ENCODE measurements at places on chromosomes 3 and 15.
A peak's percentile ranks its signal among the peaks of the same experiment; 100 is the strongest.

GRCh38 chr15:62165104-62165792 is at the start of gene C2CD4B:
TSS of gene C2CD4B (minus strand) at chr15:62165285. CDS start at chr15:62164984, 301 bp downstream.
- no peak for DNase-seq

GRCh38 chr15:66833371-66833770 is 131.3 kb downstream of the SMAD6 start:
- no peak for DNase-seq

- DNase-seq, result no peak
Observed at GRCh38 chr15:69504352-69505040, 51.9 kb downstream of the RPLP1 start.

DNA sequence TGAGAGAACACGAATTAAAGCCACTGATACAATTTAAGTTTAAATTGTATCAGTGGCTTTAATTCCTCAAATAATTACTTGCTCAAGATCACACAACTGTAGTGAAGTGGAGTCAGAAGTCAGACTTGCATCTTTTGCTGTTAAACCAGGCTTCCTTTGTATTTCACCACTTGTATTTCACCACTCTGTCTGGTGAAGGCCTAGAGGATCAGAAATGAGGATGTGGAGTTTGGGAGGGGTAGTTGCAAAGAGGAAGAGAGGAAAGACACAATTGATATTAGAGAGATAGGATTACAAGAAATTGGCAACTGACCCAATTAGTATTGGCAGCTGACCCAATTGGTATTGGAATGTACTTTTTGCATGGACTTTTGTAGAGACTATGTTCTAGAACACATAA is 288.1 kb upstream of the GPR149 start:
- DNase-seq, result no peak

- no peak for DNase-seq
Observed at GRCh38 chr3:14750650-14751049, 68.1 kb upstream of the FGD5 start.

DNA sequence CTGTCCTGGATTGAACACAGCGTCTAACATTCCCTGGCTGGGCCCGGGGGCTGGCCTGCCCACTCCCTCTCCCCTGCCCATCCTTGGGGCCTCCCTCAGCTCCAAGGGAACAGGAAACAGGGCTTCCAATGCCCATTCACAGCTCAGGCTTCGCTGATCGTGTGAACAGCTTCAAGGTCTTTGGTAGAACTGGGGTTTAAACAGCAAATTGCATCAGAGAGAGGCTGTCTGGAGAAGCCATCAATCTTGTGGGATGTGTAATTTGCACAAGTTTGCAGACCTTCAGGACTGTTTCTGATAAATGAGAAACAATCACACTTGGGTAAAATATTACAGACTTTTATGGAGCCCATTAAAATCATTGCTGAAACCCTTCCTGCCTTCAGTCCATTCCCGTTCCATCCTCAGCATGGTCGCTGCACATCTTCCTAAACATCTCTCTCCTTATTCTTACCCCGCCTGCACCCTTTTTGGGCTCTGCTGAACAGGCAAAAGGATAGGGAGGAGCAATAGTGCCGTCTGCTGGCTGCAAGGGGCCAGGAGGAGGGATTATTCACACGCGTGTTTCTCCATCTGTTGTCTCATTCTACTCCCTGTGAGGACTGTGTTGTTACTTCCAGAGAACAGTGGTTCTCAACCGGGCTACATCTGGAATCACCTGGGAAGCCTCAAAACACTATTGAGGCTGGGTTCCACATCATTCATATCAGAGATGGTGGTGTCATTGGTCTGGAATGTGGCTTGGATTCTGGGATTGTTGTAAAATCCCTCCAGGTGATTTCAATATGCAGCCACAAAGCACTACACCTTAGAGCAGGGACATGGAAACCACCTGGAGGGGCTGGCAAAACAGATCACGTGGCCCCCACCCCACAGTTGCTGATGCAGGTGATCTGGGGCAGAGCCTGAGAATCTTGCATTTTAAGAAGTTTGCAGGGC is 116.3 kb downstream of the CLSTN2 start:
- no peak for DNase-seq

- DNase-seq, result no peak
Observed at GRCh38 chr3:87161013-87161412, 66.1 kb upstream of the CHMP2B start.

GRCh38 chr3:58658508-58658907 is 8.1 kb downstream of the FAM3D start:
- no peak for DNase-seq

DNA sequence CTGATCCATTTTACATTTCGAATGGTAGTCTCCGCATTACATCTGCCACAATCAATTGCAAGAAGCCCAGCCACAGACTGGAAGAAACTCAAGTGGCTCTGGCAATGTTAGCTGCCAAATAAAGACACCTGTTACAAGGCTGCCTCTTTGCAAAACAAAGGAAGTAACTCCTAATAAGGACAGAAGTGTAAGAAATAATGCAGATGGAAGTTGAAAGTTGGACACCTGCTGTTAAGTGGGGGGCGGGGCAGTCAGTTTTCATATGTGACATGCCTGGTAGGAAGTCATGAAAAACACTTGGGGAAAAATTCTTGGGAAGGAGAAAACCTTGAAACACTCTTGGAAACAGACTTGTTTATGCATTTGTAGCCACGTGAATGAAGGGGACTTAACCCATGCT is 54.1 kb upstream of the ATP2C1 start:
- DNase-seq, result no peak

DNA sequence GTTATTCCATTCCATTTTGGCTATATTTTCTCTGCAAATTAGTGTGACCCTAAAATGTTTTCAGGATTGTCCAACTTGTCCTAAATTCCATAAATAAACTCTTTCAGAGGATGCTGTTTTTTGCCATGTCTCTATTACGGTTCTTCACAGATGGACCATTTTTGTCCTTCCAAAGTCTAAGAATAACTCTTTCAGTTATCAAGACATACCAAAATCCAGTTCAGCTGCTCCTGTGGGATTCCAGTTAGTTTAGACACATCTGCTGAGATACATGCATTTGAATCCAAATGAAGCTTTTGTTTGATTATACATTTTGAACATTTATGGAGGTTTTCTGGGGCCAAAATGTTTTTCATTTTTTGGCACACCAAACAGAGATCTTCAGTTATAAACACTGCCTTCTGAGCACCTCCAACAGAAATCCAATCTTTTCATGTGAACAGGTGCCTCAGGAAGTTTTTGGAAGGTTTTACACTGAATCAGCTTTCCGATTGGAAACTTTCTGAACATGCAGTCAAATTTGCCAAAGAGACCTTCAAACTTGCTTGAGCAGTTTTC is 80.7 kb downstream of the TIGIT start:
- no peak for DNase-seq

- DNase-seq, result no peak
Observed at GRCh38 chr15:80456517-80457492, 52.6 kb downstream of the ARNT2 start.

- DNase-seq, result peak; percentile 74
Observed at GRCh38 chr3:52277972-52278509, 408 bp downstream of the WDR82 start.

- no peak for DNase-seq
Observed at GRCh38 chr3:152048831-152049230, 175.4 kb downstream of the SUCNR1 start.

- no peak for DNase-seq
Observed at GRCh38 chr15:45891766-45892165, 256.9 kb downstream of the SQOR start.

DNA sequence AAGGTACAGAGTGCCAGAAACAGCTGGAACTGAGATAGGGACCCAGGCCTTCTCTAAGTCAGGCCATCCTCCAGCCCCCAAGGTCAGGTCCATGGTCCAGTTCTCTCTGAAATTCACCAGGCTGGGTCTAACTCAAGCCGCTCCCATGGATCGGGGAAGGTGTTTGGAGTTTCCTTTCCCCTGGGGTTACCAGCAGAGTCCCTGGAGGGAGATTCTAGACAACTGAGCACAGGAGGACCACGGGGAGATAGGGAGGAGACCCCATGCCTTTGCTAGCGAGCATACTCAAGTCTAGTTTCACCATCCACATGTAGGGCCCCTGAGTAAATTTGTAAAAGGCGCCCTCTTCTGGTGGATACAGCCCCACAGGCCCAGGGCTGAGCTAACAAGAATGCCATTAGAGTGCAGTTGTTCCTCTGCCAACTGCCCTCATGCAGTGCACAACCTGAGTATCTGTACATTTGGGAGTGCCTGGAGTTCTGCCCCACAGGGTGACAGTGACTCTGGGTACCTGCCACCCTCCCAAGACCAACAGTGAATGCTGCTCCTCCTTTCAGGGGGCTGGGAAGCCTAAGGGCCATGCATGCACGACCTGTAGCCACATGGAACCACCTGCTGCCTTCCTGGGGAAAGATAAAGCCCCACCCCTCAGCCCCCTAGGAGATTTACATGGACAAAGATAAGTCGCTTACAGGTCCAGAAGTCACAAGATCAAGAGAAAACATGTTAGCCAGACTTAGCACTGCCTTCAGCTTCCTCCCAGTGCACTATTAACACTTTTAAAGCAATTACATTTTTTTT is 89.0 kb downstream of the IQSEC1 start:
- DNase-seq, result peak; percentile 93

GRCh38 chr15:80207887-80208286 is 44.1 kb downstream of the CTXND1 start:
- no peak for DNase-seq

- DNase-seq, result no peak
Observed at GRCh38 chr15:37375519-37375918, 275.2 kb upstream of the MEIS2 start.

GRCh38 chr3:115428841-115429240 is 194.5 kb upstream of the GAP43 start:
- DNase-seq, result no peak

- DNase-seq, result no peak
Observed at GRCh38 chr15:44034334-44034733, 160.7 kb downstream of the FRMD5 start.

DNA sequence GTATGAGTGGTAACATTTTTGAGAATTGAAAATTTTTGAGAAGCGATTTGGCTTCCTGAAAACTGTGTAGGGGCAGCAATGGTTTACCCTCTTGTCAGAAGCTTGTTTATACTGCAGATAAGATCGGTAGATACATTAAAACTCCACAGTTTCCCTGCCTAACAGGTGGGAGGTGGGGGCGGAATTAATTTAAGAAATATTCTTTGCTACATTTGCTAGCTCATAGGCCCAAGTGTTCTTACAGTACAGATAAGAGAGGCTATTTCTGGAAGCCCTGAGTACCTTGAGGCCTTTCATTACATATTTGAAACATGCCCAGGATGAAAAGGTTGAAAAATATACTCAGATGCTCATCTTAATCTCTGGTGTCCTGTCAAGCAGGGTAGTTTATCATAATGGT is 285.5 kb downstream of the UBE2E2 start:
- DNase-seq, result no peak

DNA sequence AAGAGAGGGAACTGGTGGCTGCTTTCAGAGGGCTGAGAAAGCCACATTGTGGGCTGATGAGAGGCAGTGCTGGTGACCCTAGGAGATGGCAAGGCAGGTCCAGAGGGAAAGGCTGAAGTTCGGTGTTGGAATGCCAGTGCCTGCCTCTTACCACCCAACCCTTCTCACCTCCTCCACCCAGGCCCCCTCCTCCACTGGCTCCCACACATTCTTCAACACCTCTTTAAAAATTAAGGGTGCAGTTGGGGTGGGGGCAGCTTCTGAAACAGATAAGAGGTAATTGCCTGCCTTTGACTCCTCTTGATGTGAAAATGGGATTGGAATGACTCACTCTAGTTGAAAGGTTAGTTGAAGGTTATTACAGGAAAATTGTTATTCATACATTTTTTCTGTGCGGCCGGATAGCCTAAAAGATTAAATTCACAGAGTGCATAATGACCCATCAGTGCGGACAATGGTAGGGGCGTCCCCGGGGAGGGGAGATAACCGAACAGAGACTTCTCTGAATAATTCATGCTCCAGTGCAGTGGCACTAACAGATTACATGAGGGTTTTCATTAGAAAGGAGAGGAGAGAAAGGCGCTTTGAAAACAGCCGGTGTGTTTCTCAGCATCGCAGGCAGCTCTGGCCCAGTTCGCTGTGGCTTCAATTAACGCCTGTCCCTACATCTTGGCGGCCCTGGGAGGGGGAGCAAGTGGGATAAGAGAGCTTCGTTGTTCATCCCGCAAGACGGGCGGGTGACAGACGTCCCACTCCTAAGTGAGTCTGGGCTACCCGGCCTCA is 212.4 kb downstream of the TLE3 start:
- no peak for DNase-seq

DNA sequence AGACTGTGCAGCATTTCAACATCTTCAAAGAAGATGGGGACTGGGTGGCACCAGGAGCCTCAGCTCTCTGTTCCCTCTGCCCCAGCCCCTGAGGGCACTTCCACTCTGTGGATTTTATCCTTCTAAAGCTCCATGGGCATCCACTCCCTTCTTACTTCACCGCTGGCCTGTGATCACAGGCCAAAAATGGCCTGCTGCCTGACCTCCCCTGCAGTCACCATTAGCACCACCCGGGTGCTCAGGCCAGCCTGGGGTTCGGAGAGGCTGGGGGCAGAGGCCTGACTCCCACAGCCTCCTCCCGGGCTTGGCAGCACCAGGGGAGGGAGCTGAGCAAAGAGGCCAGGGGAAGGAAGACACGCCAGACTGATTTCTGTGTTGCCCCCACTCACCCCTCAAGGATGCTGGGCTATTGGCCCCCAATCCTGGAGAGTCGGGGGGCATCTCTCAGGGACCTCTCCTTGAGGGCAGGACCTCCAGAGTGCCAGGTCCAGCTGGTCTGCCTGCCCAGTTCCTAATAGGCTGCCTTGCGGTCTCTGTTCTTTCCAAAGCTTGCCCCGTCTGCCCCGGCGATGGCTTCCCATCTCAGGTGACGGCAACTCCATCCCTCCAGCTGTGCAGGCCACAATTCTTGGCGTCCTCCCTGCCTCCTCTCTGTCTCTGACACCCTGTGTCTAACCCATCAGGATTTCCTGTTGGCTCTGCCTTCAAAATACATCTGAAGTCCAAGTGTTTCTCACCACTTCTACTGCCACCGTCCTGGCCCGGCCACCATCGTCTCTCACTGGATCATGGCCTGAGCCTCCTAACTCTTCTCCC is 67.1 kb downstream of the EXOG start:
- no peak for DNase-seq

GRCh38 chr15:41561777-41562145 is 2.7 kb downstream of the TYRO3 start:
- no peak for DNase-seq

- no peak for DNase-seq
Observed at GRCh38 chr15:55802600-55803376, 59.8 kb upstream of the PRTG start.

GRCh38 chr15:42788725-42789124 is 51.8 kb upstream of the CDAN1 start:
- DNase-seq, result no peak

DNA sequence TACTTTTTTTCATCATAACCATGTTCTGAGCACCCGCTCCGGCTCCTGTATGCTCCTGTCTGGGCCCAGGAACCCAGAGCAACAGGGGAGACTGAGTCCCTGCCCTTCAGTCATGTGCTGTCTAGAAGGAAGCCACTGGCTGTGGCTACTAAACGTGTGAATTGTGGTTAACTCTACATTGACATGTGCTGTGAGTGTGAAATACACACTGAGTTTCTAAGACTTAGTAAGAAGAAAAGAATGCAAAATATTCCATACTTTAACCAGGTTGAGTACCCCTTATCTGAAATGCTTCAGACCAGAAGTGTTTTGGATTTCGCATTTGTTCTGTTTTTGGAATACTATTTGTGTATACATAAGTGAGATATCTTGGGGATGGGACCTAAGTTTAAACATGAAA is 42.8 kb upstream of the CGNL1 start:
- no peak for DNase-seq
